Hematopoietic multipotent progenitor cell treated with erythropoietin and hydrocortisone succinate and interleukin-3 and kit ligand, for 8 days (in vitro differentiated cells): ENCODE measurements at places on chromosomes 3 and 15.

GRCh38 chr3:54235998-54236397, 113.6 kb downstream of the CACNA2D3 start:
- no peak for DNase-seq

DNA sequence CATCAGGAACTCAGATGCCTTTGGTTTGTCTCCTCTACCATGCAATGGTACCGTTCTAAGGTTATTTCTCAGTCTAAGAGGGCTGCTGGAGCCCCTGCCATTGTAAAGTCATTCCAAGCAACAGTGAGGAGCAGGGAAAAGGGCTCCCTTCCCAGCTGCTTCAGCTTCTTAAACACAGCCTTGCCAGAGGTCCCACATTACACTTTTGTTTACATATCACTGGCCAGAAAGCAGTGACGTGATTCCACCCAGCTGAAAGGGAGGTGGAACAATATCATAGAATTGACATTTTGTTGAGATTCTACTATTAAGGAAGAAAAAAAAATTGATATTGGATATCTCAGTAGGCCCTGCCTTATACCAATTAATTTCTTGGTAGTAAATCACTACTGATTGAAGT, 194.6 kb downstream of the SUCLG2 start:
- no peak for DNase-seq

- DNase-seq = no peak
Measured at GRCh38 chr3:101268141-101268540, 52.2 kb downstream of the IMPG2 start.

GRCh38 chr15:73355612-73356265, 13.0 kb downstream of the HCN4 start:
- DNase-seq = no peak

GRCh38 chr3:5569152-5569551, 381.6 kb downstream of the EDEM1 start:
- no peak for DNase-seq

- DNase-seq = no peak
Measured at GRCh38 chr3:182129740-182130139, 418.0 kb downstream of the SOX2 start.

GRCh38 chr3:124781476-124782376, 51.5 kb downstream of the UMPS start:
- DNase-seq = no peak

GRCh38 chr3:45208586-45208985, 17.5 kb downstream of the TMEM158 start:
- no peak for DNase-seq

GRCh38 chr3:57068437-57069089, 8.1 kb downstream of the SPATA12 start:
- peak; percentile 55 for DNase-seq

GRCh38 chr3:196942915-196943277, 568 bp upstream of the NCBP2 start:
- DNase-seq = peak; percentile 25
